Fibroblast of gingiva (primary cell): ENCODE measurements at places on chromosomes 1 and 21.

GRCh38 chr1:232550007-232550406, 79.9 kb downstream of the SIPA1L2 start:
- no peak for DNase-seq

- DNase-seq = no peak
These were observed 153.8 kb downstream of the MRPL39 start for GRCh38 chr21:25453524-25453923.

DNA sequence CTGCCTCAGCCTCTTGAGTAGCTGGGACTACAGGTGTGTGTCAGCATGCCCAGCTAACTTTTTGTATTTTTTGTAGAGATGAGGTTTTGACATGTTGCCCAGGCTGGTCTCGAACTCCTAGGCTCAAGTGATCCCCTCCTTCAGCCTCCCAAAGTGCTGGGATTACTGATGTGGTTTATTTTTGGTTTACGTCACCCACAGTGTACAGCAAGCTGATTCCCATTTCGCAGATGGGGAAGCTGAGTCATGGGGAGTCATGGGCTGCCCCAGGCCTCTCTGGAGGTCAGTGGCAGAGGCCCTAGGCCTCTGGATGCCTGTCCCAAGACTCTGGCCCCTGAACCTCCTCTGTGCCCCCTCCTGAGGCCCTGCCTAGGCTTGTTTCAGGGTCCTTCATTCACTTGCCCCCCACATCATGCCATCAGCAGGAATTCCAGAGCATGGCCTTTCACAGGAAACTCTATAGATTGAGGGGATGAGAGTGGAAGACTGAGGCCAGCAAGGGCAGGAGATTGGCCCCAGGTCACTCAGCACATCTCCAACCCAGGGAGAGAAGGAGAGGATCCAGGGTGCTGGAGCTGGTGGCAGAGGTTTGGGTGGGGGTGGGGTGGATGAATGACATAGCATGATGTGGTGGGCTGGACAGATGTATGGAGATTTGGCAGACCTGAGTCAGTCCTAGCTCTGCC, 266.0 kb downstream of the PTPRU start:
- no peak for DNase-seq

DNA sequence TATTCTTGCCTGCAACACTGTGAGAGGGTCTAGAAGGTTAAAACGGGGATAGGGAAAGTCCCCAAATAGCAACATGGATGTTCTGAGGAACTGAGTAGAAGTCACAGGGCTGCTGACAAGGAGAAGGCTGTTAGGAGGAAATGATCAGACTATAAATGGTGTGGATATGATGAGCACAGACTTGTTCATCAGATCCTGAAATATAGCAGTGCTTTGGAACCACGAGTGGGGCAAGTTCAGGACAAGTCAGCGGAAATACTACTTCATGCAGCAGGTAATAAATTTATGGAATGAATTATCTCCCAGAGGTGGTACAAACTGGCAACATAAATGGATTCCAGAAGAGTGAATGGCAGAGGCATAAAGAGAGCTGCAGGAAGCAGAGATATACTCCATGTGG, 3.2 kb upstream of the KIAA0040 start:
- DNase-seq = no peak

- DNase-seq = peak; percentile 77
These were observed 43.5 kb downstream of the MAST2 start for GRCh38 chr1:45846931-45847330.

DNA sequence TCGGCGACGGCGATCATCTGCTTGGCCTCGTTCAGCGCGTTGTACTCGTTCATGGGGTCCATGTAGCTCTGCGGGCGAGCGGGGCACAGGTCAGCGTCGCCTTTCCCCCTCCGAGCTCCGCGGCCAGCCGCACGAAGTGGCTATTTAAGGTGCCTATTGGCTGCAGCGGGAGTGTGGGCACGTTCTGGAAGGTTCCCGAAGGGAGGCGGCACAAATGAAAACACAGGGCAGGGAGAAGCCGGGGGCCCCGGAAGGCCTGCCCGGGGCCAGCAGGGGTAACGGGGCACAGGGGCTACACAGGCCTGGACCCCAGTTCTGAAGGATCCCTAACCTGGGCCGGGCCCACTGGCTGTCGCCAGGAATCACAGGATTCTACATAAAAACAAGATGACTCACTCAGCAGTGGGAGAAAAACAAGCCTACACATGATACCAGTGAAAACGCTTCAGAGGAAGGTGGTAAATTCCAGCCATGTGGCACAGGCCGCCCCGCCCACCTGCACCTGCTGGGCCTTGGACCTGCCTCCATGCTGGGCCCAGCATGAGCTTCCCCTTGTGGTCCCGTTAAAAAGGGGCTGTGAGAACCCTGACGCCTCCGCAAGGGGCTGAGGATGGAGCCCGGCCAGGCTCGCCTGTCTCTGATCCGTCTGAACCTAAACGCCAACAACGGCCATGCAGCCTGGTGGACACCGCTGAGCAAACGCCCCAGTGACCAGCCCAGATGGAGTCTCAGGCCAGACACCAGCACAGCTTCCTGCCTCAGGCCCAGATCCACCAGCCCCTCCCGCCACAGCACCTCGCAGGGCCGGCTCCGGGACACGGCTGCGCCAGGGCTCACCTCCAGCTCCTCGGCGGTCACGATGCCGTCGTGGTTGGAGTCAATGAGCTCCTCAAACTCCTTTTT, 3.9 kb upstream of the TNFRSF4 start:
- DNase-seq = no peak

DNA sequence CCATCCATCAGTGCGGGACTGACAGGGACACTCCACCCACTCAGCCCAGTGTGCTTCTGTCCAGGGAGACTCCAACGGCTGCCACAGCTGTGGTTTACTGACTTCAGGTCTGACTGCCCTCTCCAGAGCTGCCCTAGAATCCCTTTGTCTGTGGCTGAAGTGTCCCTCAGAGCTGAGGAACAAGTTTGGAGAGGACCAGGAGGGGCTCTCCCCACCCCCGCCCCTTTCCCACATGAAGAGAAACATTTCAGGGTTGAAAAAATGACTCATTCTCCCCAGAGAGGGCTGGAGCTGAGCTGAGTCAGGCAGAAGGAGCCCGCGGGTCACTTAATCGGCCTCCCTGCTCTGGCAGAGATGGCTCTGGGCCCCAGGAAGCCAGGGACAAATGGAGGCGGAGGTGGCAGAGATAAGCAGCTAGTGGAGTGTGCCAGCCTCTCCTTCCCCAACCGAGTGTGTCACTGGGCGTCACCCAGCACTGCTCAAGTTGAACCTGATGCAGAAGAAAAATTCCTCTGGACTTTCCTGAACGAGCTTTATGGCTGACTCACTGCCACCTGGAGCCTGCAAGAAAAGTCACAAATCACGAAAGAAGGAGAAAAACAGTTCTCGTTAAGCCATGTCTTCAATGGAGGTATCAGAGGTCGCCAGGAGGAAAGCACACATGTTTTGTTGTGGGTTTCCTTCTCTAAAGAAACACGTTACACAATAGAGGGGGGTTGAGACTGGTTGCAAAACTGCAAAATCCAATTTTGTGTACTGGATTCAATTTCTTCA, 34.3 kb upstream of the ECE1 start:
- peak; percentile 89 for DNase-seq

DNA sequence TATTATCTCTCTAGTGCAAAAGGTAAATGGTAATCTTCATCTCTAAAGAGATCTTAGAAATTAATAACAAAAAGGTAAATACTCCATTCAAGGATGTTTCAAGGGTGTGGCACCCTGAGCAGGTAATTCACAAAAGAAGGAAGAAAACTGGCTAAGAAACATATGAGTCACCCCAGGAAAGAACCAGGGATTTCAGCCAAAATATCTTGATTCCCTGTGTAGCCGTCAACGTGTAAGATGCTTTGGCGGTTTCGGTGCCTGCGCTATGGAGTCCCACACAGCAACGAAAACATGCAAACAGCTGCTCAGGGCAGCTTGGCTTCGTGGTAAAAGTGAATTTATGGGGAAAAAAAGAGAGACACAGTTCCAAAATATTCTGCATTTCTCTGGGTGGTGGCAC, 3.7 kb downstream of the ITGB2 start:
- DNase-seq = no peak

GRCh38 chr1:205706601-205707502, 26.5 kb upstream of the SLC45A3 start:
- no peak for DNase-seq

GRCh38 chr1:172449585-172450523, 6.0 kb upstream of the PIGC start:
- peak; percentile 52 for DNase-seq

- no peak for DNase-seq
These were observed at the start of gene GABRD for GRCh38 chr1:2019172-2019543. GABRD (plus strand) TSS chr1:2019345; CDS start chr1:2019424, 79 bp downstream.
